ENCODE measurements at places on chromosomes 2 and 18.

DNA sequence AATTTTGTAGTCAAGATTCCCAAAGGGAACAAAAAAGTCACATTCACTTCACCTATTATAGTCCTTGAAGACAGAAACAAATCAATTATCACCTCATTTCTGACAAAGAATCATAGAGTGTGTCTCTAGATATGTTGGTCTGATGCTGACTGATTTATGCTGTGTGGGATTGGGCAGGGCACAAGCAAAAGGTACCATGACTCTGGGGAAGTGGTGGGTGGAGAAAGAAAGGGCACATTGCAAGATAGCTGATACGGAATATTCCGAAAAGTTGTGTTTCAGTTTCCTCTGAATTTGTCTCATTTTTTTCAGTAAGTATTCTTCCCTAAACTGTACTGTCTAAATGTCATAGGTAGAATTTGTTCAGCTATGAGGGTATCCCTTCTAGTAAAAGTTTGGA is 268.0 kb downstream of the MREG start:
- no peak for DNase-seq

DNA sequence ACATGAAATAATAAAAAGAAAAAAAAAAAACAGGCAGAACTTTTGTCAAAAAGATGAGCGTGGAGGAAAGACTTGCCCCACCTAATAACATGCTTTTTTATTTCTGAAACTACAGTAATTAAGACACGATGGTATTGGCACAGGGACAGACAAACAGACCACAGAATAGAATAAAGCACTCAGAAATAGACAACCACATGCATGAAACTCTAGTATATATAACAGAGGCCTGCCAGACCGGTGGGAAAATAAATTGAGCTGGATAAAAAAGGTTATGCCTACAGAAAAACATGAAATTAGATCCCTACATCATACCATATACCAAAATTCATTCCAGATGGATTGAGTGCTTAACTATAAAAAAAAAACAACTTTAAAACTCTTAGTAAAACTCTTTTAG is 163.1 kb downstream of the NRP2 start:
- DNase-seq = no peak

DNA sequence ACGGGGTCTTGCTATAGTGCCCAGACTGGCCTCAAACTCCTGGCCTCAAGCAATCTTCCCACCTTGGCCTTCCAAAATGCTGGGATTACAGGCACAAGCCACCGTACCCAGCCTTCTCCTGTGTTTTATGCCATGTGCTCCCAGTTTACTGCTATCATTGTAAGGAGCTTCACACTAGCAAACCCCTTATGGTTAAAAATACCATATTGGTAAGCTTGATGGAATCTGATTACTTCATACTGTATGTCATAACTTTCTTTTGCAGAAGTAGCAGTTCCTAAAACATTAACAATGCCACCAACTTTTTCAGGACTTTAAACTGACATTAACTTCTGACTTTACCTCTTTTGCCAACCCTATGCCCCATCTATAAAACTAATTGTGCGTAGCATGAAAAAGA is 36.2 kb downstream of the HAT1 start:
- no peak for DNase-seq

DNA sequence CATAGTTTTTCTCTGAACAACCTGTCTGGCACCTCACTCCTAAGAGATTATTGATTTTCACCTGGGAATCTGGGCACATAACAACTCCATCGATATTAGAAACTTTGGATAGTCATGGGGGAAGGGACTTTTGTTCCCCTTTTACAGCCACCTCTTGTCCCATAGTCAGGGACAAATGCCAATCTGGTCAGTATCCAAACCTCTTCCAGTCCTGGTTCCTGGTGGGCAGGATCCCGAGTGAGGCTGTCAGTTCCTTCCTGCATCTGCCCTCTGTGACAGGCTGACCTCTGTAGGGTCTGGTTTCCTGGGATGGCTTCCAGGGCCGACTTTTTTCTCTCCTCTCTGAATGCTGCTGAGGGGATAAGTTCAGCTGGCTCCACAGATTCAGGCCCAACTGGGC is 11.0 kb downstream of the KIF5C start:
- DNase-seq = no peak

- no peak for DNase-seq
Observed at GRCh38 chr2:178928077-178928476, 120.9 kb upstream of the TTN start.

GRCh38 chr2:62102402-62102920 is 93.5 kb upstream of the B3GNT2 start:
- DNase-seq = no peak

DNA sequence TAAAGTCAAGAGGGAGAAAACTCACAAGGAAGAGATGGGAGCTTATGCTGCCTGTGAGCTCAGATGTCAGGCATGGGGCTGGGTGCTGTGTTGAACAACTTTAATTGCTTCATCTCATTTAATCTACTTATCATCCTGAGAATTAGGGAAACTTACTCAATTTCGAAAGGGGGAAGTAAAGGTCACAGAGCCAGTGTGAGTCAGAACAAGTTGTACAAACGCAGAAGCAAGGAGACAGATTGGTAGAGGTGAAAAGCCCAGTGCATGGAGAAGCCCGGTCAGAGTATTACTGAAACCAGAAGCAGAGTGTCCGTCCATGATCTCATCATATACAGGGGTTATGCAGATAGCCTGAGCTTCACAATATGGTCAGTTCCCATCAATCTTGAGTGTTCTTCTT is 281.1 kb upstream of the POU3F3 start:
- no peak for DNase-seq

DNA sequence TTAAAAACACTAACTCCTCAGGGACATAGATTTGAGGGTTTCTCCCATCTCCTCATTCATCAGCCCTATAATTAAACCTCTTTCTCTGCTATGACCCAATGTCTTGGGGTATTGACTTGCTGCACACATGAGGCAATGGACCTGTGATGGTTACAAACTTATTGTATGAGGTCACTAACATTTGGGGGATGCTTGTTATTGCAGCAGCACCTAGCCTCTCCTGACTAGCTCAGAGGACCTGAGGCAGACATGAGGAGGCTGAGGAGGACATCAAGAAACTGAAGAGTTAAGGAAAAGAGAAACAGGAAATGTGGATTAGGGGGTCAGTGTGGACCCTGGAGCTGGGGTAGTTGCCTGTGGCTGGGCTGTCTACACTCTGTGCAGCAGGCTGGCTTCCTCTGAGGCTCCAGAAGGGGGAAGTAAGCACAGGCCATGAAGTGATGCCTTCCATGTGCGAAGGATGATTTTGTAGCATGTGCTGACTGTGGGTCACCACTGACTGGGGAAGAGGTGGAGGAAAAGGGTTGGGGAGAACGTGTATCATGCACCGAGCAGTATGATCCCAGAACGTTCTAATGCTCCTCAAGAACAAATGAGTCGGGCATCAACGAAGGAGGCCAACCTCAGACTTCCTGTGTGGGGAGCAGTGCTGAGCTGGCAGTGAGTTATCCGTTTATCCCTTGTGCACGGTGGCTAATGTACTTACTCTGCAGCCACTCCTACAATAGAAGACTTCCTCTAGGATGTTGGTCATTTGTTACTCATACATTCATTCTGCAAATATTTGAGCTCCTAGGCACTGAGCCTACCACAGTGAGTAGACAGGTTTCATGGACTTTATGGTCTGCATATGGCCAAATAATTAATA is 42.1 kb upstream of the RFX8 start:
- no peak for DNase-seq

DNA sequence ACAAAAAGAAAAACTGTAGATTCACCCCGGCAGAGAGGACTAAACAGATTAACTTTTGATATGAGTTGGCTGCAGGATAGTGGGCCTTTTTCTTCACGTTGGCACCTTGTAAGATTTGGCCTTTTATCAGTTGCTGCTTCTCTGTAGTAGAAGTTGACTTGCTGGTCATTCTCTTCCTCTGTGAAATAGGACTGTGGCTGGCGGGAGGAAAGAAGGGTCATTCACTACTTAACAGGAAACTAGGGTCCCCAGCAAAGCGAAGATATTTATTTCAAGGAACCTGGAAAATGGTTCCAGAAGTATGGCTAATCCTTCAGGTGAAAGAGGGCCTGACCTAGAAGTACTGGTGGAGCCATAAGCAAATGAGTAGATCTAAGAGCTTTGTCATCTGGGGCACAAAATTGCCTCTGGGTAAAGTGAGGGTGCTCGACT is 383 bp upstream of the ATP5MC3 start:
- DNase-seq = no peak

GRCh38 chr2:24375349-24376087 is 15.2 kb upstream of the ITSN2 start:
- DNase-seq = no peak

DNA sequence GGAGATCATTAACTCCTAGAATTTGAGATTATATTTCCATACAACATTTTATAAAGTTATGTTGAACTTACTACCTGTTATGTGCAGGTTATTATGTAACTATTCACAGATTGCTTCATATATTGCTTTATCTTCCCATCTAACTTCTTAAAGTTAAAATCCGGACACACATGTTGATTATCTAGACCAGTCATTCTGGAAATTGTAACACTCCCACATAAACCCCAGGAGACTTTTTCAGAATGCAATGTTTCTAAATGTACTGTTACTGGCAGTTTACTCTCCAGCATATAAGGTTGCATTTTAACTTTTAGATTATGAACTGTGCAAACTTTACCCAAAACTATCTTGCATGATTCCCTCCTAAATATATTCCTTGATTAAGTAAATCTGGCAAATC is 70.5 kb upstream of the FAM117B start:
- no peak for DNase-seq

DNA sequence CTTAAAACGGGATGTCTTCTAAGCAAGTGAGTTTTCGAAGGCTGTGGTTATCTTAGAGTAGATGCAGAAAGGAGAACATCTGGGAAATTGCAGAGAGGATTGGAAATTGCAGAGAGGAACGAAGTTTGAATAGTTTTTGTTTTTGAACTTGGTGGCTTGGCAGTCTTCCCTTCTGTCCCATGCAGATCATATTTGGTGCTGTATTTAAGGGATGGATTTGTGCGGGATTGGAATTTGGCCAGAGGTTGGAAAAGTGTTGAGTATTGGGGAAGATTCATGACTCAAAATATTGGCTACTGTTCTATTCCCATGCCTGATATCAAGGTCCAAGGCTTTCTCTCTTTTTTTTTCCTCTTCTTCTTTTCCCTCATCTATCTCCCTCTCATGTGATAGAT is 18.2 kb downstream of the PTPRM start:
- DNase-seq = no peak

DNA sequence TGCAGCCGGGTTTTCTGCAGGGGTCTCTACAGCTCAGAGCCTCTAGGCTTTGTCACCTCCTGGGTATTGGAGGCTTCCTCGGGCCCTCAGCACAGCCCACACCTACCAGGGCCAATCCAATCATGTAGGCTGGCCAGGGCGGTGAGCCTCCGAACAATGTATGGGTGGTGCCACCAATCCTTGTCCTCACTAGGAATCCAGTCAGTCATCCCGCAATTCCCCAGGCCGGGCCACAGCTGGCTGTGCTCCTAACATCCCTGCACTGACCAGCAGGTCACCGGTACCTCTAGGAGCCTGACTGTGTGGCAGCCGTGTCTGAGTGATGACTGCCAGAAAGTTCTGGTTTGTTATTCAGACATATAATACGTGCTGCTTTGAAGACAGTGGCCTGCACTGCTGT is 129.4 kb downstream of the SH3RF3 start:
- no peak for DNase-seq

DNA sequence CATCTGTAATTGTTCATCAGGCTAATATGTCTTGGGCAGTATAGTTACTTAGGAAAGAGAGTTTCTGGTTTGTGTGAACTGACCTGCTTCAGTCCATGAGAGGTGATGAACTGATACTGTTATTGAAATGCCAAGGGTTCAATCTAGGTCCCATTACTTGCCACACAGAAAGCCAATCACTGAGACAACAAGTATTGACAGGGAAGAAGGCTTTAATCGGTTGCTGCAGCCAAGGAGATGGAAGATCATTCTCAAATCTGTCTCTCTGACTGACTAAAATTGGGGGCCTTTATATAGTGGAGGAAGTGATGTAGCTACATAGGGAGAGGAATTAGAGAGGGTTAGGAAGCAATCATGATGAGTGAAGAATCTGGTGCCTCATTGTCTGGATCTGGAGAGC is 19.9 kb upstream of the FAM98A start:
- no peak for DNase-seq

DNA sequence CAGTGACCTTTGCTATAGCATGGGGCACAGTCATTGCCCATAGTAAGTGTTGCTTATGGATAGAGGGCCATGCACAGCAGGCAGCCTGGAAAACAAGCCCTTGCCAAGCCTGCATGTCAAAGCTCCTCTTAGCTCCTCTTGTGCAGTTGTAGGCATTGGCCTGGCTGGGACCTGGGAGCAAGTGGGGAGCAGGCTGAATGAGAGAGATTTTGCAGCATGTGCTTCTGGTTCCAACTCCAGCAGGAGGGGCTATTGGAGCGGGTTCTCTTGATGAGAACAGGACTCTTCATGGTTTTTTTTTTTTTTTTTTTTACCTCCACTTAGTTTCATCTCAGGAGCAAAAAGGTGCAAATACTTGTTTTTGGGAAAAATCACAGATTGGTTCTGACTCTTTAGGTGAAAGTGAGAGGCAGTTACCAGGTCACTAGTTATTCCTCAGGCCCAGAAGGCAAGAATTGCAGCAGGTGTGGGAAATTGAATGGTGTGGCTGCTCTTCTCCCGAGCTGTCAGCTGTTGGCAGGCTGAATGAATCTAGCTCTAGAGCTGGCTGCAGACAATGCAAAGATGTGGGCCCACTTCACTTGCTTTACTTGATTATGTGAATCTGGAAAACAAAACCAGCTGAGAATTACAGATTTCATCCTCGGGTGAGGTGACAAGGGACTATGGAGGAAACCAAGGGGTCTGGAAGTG is 95.9 kb downstream of the MAP4K4 start:
- DNase-seq = no peak

- DNase-seq = no peak
Observed at GRCh38 chr2:144125751-144126150, 394.2 kb downstream of the ZEB2 start.

DNA sequence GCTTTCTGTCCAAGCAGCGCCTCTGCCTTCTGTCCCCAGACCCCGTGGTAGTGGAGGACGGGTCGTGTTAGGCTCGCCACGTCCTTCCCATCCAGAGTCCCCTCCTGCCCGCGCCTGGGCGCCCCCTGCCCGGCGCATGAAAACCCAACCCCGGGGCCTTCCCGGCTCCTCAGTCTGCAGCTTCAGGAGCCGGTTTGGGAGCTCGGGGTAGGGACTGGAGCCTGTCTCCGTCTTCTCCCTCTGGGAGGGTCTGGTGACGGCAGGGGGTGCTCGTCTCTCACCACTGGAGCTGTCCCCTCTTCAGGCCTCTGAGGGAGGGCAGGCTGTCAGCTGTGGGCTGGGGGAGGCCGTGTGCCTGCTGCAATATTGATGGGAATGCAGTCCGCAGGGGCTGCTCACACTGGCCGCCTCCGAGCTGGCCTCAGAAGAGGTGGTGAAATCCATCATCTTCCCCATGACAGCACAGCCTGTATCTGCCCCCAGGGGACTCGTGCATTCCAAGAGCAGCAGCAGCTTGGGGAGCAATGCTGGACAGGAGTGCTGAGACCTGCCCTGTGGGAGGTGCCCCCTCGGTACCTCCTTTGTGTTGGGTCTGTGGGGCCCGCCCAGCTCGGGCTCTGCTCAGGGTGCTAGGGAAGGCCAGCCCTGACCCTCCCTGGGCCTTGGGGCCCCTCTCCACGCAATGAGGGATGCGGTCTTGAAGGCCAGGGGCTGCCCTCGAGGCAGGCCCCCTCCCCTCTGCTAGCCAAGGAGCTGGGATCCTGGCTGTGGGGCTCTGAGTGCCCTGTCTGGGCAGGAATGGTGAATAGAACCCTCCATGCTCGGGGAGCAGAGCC is 17.8 kb upstream of the KLHL30 start:
- DNase-seq = no peak

All from activated CD4-positive, CD25-positive, alpha-beta regulatory T cell (primary cell).